ENCODE measurements at places on chromosomes 1 and 21.

GRCh38 chr1:147389532-147390184, 147.2 kb downstream of the CHD1L start:
- peak; percentile 62 for DNase-seq

GRCh38 chr1:37807220-37807554, 403 bp upstream of the C1orf122 start:
- DNase-seq, result no peak

GRCh38 chr21:41596241-41596925, 88.4 kb upstream of the TMPRSS2 start:
- DNase-seq, result no peak

GRCh38 chr1:177021687-177022086, 142.8 kb downstream of the ASTN1 start:
- DNase-seq, result no peak

DNA sequence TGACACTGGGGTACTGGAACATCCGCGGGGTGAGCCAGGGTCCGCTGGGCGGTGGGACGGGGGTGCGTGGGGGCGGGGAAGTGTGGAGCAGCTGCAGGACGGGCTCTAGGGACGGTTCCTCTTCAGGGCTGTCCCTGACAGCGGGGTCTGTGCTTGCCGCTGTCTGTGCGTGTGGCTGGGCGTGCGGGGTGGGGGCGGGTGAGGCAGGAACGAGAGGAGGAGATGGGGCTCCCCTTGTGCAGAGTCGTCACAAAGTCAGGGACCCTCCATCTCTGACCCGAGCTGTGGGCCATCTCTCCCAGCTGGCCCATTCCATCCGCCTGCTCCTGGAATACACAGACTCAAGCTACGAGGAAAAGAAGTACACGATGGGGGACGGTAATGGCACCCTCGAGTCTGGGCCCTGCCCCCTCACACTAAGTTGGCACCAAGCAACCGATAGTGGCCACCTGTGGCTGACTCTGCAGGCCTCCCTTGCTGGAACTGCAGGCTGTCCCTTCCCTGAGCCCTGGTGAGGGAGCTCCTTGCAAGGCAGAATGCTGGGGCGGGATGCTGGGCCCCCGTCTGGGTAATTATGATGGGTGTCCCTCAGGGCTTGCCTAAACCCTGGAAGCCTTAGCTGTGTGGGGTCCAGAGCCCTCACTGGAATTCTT, 392 bp downstream of the GSTM2 start:
- DNase-seq, result no peak

DNA sequence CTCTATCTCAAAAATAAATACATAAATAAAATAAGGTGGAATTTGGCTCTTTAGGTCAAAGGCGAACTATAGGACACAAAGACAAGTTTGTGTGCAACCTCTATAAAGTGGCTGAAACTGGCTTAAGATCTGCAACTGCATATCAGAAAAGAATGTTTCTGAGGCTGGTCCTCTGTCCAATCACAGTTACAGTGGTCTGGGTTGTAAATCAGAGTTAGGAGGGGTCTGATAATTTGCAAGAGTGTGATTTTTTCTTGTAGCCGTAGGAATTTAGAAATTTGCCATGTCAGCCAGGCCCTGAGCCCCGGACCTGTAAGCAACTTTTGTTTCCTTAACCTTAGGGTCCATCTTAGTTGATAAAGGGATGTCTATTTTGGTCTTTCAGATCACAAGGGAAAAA, 27.8 kb downstream of the CMPK1 start:
- no peak for DNase-seq

DNA sequence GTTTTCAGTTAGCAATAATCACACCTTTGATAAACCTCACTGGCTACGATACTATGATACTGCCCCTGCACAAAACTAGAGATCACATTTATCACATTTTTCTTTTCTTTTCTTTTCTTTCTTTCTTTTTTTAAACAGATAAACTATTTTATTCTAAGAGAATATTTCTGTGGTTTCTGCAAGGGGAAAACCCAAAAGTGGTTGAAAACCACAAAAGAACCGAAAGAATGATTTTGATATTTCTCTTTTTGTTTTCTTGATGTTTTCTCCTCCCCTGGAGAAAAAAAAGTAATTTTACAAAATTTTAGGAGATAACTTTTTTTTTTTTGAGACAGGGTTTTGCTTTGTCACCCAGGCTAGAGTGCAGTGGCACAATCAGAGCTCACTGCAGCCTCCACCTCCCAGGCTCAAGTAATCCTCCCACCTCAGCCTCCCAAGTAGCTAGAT, 18.4 kb upstream of the FRRS1 start:
- no peak for DNase-seq

GRCh38 chr1:52877554-52877953, 35.0 kb downstream of the ZYG11A start:
- DNase-seq, result no peak

DNA sequence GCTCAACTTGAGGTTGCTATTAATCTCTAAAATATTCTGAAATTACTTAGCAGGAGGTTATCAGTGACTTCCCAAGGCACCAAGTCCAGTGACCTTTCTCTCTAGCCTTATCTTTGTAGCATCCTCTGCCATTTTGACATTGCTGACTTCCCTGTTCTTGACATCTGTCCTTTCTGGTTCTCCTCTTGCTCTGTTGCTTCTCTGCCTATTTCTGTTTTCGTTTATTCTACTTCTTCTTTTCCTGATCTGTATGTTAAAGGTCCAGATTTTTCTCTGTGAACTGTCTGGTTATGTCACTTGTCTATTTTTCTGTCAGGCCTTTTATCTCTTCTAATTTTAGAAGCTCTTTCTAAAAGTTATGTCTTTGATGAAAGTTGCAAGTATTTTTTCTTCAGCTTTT, 178.8 kb downstream of the VPS13D start:
- no peak for DNase-seq

DNA sequence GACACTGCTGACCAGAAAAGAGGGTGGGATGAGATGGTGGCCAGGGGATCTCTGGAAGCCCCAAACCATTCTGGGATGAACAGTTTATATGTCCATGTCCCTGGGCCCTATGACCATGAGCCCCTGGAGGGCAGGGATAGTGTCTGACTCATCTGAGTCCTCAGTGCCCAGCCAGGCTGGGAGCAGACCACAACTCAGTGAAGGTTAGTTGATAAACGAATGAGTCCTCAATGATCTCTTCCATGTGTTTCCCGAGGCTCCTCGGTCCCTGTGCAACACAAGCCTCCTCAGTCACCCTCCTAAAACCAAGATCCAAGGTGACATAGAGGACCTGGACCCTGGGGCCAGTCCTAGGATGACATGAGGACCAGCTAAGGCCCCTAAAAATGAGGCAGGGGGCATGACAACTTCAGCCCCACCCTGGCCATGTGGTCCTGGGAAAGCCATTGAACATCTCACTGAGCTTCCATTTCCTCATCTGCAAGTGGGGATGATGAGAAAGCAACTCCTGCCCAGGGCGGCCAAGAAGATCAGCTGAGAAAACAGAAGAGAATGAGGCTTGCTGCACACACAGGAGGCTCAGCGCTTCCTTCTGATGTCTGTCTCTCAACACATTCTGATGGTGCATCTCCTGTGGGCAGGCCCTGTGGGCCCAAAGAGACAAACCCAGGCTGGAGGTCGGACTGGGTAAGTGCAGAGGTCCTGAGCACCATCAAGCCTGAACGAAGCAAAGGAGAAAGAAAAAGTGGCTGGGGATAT, 86.3 kb downstream of the GLIS1 start:
- no peak for DNase-seq

- DNase-seq, result no peak
These were observed 22.3 kb upstream of the SDE2 start for GRCh38 chr1:226021401-226021800.

- DNase-seq, result no peak
These were observed 43.5 kb upstream of the NEK7 start for GRCh38 chr1:198113342-198113750.

DNA sequence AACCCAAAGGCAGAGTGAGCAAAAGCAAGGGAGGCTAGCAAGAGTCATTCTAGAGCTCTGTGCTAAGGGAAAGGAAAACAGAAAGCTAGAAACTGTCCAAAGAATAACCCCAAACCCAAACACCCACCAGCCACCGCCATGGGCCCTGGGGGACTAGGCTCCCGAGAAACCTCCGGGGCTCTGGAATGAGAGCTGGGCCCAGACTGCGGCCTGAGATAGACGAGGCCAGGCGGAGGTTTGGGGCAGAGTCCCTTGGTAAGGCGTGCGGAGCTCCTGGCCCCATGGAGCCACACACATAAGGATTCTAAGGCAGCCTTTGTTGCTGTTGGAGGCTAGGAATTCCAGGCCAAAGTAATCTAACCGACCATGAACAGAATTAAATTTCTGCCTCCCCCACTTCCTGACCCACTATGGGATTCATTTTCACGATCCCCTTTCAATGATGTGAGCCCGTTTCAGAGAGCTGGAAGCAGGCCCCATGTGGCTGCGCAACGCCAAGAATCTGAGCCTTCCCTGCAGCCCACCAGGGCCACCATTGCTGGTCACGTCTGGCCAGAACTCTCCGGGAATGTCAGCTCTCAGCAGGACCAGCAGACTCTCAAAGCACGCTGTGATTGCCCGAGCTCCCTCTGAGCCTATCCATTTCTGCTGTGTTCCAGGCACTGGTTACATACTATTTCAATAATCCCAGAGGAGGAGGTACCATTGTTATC, 145.0 kb downstream of the TRABD2B start:
- no peak for DNase-seq

DNA sequence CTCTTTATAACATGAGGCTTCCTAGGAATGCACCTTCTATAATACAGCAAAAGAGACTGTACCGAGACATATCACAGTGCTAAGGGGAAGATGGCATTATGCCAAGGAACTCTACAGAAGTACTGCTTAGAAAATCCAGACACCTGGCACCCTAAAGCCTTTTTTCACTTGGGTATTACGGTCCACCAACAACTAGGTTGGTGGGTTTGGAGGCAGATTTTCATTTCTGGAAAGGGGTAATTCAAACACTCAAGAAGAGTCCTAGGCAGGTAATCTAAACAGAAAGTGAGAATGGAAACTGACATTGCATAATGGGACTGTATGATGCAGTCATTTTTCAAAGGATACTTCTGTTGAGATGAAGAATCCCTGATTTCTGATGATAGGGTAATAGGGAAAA, 19.6 kb downstream of the SCMH1 start:
- DNase-seq, result no peak

- no peak for DNase-seq
These were observed 30.4 kb upstream of the COG2 start for GRCh38 chr1:230611878-230612235.

DNA sequence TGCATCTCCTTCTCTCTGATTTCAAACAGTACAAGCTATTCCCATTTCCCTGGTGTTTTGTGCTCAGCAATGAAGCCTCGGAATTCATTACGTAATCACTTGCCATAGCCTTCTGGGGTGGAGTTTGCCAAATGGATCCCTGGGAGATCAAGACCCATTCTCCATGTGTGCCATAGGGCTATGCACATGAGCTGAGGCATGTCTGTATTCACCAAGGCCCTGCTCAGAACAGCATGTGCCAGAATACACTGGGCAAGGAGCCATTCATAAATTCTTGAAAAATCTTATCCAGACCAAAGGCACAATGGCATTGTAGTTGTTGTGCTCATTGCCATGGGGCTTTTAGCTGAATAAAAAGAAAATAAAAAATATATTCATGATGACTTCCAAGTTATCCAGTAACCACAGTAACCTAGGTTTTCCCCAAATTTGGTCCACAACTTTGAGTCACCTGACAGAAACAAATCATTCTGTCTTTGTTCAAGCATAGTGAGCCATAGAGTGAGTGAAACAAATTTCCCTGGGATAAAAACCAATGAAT, 53.0 kb downstream of the CRB1 start:
- no peak for DNase-seq

- peak; percentile 90 for DNase-seq
These were observed 88.1 kb upstream of the C1orf21 start for GRCh38 chr1:184298440-184299405.

- DNase-seq, result no peak
These were observed 40.5 kb upstream of the SRP9 start for GRCh38 chr1:225737161-225737560.

DNA sequence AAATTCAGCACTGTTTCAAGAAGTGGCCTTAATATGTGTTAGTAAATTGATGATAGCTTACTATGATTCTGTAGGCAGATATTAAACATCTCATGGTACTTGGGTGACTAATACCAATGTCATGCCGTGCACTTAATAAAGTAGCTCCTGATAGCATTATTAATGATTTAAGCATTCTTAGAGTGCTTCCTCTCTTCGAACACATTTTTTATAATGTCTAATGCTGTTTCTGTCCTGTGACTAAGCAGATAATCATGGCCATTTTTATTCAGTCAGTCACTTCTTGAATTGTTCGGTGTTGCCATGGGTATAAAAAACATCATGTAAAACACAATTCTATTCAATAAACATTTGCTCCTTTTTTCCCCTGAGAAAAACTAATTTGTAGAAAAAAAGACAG, 804.6 kb upstream of the ADGRL4 start:
- DNase-seq, result no peak

- DNase-seq, result no peak
These were observed 57.2 kb downstream of the TNN start for GRCh38 chr1:175124861-175125260.

DNA sequence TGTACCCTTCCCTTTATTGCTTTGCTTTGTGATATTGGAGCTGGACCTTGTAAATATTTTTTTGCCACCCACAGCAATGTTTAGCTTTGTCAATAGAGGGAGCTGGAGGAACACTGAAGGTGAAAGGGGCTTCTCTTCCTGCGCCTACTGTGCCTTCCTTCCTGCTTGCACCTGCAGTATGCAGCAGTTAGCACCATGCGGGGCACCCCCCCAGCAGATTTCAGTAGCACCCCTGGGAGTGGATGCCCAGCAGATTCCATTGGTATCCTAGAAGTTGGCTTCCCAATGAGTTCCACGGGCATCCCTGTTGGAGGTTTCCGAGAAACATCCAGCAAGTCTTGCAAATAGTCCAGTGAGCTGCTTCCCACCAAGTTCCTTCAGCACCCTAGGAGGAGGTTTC, 25.6 kb downstream of the S100A10 start:
- DNase-seq, result peak; percentile 4

- no peak for DNase-seq
These were observed 4.7 kb downstream of the ADAR start for GRCh38 chr1:154603317-154603716.

DNA sequence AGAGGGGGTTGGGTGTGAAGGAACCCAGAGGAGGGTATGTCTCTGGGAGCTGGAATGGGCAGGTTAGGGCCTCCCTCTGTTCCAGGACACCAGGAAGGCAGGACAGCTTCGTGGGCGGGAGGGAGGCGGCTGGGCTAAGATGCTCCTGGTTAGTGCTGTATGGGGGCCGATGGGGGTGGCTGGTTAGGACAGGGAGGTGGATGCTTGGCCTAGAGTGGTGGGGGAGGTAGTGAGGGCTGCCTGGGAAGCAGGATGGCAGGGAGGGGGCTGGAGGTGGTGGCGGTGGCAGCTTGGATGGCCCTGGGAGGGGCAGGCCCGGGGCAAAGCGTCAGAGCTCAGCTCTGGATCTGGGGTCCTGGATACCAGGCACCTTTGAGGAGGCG, 6.2 kb upstream of the MMP23B start:
- no peak for DNase-seq

GRCh38 chr1:165442053-165442452, 2.9 kb downstream of the RXRG start:
- no peak for DNase-seq

- no peak for DNase-seq
These were observed 12.1 kb upstream of the EPHX4 start for GRCh38 chr1:92017656-92018055.

Measured in NCI-H1930 (cell line).